ENCODE measurements at places on chromosomes 11 and 22.

- DNase-seq: no peak
Measured at GRCh38 chr11:65915101-65915820, 3.6 kb downstream of the C11orf68 start.

GRCh38 chr11:65429724-65430405, 7.3 kb downstream of the NEAT1 start:
- DNase-seq: peak; percentile 26

DNA sequence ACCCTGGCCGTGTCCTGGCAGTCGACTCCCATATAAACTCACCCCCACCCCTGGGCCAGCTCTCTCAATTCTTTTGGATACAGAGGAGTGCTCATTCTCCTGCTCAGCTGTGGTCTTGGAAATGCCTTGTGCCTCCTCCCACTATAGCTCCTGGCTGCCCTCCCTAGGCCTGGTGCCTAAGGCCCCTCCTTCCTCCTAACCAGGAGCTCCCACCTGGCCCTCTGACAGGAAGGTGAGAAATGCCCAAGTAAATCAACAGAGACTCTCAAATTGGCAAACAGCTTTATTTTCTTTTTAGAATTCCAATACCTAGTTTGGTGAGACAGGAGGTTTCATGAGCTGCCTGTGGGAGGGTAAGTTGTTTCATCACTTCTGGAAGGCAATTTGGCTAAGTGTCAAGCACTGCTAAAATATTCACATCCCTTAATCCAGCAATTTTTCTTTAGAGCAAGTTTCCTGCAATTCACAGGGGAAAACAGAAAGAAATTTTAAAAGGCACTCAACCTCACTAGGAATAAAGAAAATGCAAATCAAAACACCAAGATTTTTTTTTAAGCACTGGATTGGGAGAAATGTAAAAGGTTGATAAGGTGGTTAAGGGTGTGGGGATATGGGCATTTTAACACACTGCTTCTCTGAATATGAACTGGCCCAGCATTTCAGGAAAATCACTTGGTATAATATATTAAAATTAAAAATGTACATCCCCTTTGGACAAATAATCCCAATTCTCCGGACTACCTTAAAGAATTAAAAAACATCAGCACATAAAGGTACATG, 209.7 kb upstream of the ARHGAP20 start:
- DNase-seq: no peak

- no peak for DNase-seq
Measured at GRCh38 chr11:129278586-129279319, 86.6 kb upstream of the ARHGAP32 start.
